ENCODE measurements at places on chromosomes 5 and 9.

DNA sequence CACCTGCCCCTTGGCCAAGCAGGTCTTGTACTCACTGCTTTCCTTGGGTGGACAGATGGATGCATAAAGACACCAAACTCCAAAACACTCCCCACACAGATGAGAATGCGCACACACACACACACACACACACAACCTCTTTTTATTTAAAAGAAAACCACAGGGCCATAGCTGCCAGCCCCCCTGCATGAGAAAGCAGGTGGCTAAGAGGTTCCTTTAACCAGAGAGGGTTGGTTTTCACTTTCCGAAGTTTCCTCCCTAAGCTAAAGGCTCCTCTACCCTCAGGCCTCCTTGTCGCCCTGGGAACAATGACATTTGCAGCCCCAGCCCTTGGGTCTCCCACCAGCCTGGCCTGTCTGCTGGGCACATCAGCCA lies 11.1 kb downstream of the NR5A1 start:
- no peak for DNase-seq

- no peak for DNase-seq
These were observed 891.4 kb upstream of the C9orf72 start for GRCh38 chr9:28464481-28465216.

DNA sequence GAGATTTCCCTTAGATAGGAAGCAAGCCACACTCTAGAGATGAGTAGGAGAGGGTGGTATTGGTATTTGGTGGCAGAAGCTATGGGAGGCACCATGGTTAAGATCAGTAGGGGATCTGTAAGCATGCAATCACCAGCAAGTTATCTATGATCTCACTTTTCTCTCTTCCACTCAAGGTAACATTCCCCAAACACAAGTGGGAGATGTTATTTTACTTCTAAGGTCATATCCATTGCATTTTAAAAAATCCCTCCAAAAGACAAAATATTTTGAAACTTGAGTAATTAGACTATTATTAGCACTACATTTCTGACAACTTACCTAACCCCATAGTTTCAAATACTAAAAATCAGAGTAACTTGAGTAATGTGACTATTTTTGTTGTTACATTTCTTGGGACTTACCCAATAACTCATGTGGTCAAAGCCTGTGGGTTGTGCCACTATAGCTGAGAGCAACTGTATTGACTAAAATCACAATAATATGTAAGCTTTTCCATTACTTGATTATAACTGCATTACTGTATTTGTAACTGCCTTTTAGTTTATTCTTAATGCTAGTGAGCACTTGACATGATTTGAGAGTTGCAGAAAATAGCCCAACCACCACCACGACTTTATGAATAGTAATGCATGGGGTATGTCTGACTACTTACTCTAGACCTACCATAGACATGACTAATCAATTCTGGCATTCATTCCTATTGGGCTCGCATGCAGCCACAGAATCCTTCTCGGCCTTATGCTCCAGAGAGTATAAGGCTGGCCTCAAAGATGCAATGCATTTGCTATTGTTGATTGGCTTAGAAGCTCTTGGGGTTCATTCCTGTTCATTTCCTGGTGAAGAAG lies 264.7 kb downstream of the TRIM32 start:
- no peak for DNase-seq

DNA sequence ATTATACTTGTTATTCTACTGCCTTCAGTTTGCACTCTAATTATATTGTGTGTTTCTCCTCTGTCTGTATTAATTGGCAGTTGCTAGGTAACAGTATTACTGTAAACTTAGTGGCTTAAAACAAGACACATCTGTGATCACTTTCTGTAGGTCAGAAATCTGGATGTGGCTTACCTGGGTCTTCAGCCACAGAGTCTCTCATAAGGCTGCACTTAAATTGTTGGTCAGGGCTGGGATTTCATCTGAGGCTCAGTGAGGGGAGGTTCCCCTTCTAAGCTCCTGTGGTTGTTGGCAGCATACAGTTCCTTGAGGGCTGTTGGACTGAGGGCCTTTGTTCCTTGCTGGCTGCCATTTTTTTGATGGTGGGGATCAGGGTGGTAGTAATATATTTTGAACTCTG lies 68.8 kb downstream of the SLC44A1 start:
- DNase-seq: no peak

- no peak for DNase-seq
These were observed 236.9 kb upstream of the NFIL3 start for GRCh38 chr9:91660521-91660920.

- DNase-seq: no peak
These were observed 132.2 kb upstream of the HMHB1 start for GRCh38 chr5:143679777-143680176.

GRCh38 chr5:122902263-122902662 lies 56.9 kb downstream of the SNX24 start:
- peak; percentile 27 for DNase-seq

- DNase-seq: peak; percentile 11
These were observed 85.1 kb upstream of the LRRTM2 start for GRCh38 chr5:138960145-138960692.

DNA sequence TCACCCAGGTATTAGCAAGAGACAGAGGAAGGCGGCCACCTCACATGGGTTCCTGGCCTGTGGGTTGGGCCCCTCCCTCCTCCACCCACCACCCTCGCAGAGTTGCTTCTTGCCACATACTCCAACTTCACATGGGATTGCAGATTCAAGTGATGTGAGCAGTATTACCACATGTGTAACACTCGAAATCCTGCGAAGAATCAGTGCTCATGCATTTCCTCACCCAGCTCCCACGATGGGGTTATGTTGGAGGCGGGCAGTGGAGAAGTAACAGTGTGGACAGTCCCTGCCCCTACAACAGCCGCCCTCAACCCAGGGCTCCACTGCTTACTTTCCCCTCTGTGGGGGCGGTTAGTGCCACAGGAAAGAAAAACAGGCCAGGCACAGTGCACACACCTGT lies 3.9 kb upstream of the FBP1 start:
- no peak for DNase-seq

DNA sequence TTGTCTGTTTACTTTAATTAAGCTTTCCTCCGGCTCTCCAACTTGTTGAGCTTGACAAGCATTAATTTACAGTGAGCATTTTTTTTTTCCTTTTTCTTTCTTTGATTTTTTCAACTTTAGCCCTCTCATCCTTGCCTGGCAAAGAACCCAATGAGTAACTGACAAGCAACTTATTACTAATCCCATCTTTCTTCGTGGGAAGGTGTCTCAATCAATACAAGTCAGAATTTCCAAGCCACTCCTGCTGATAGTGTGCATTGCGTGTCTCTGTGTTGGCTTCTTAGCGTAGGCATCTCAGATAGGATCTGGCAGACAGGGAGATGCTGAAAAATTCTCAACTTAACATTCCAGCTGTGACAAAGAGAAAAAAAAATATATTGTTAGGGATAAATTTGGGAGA lies 527.7 kb upstream of the WWC1 start:
- no peak for DNase-seq

All from NCI-H187 (cell line).